ENCODE measurements at places on chromosomes 1 and 21.
A peak's percentile ranks its signal among the peaks of the same experiment; 100 is the strongest.

DNA sequence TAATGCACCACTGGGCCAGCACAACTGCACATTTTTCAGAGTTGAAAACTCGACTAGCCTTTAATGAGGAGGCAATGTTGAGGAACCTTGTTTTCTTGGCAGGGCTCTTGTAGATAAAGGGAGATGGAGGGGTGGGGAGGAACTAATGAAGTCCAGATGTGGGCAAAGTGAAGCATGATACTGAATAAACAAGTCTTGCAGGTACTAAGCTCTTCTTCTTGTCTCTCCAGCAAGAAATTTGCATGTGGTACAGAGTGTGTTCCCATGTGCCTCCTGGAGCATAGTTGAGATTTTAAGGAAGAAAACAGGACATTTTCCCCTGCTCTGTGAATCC is 47.0 kb downstream of the PLPP3 start:
- DNase-seq = no peak

GRCh38 chr1:237590386-237590785 is 300.3 kb downstream of the ZP4 start:
- DNase-seq = no peak

DNA sequence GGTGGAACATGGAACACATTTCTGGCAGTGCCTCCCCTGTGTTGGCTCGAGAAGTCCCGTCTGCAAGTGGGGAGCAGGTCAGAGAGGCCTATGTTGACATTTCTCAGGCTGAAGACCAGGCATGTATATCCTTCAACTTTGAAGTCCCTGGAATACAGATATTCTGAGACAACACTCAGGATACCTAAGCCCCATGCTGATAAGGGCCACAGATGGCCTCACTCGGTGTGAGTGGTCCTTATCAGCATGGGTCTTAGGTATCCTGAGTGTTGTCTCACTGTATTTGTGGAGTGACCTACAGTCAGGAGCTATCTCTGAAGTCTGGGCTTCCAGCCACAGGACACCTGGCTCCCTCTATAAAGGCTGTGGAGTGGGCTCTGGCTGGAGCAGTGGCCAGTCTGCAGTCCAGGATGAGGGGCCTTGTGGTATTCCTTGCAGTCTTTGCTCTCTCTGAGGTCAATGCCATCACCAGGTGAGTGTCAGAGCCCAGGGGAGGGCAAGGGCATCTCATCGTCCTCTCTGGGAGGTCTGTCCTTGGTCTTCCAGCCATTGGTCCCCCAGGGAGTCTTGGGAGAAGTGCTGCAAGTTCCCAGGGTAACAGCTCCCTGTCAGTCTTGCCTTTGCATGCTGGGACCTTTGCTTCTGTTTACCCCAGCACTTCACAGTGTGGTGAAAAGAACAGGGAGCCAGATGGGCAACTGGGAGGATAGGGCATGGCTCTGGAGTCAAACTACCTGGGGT is 29.6 kb downstream of the PROK1 start:
- DNase-seq = no peak

GRCh38 chr1:25554886-25555752 is 11.7 kb downstream of the LDLRAP1 start:
- no peak for DNase-seq

DNA sequence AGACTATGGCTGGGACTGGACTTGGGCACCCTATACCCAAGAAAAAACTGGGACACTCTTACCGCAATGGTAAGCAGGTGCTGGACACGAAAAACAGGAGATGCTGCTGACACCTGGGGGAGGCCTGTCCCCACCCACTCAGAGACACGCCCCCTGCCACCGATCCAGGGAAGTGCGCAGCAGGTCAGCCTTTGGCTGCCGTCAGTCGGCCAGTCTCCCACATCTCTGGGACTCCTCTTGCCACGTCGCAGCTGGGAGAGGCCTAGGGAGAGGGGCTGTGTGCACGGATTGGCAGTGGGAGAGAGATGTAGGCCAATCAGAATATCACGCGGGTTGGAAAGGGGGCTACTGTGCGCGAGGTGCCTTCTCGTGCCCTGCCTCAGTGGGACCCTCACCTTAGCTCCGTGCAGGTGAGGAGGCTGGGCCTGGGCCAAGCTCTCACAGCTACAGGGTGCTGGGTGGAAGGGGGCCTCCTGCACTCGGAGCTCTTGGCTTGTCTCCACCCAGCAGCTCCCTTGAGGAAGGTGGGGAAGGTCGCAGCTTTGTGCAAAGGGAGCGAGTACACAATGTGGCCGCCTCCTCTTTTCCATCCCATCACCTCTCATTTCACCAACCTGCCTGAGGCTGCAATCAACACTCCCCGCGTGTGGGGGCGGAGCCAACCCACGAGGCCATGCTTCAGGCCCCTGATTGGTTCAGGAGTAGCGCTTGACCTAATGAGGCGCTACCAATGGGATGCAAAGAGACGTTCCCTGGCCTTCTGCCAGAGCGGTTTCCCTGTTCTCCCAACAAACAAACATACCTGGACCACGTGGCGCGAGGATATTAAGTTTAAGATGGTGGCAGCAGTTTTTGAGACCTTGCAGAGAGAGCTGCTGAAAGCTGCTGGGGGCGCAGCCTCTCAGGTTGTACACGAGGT is 25.7 kb upstream of the LDLRAP1 start:
- no peak for DNase-seq

DNA sequence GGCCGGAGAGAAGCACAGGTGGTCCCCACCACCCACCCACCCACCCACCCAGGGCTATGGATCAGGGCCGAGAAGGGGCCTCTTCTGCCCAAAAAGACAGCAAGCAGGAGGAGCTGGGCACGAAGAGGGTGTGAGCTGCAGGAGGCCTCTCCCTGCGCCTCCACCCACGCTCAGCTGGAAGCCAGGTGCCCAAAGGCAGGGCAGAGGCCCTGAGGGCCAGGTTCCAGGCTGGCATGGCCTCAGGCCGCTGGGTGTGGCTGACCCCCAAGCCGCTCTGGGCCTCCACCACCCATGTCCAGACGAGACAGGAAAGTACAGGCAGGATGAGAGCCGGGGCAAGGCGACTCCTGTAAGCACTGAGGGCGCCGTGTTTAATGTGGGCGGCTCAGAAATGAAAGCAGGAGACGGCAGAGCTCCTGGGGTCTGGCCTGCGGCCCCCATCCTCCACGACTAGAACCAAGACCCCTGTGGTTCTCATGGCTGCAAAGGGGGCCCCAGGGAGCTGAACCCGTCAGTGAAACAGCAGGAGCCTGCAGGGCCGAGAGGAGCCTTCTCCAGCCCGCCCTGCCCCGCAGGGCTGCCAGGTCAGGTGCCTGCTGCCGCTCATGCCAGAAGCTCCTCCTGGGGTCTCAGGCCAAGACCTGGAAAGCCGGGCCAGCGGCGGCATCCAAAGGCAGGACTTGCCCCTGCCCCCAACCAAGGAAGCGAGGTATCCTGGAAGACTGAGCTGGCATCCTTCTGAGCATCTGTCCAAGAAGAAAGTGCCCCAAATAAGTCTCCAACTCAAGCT is 56.0 kb downstream of the MEGF6 start:
- DNase-seq = no peak

DNA sequence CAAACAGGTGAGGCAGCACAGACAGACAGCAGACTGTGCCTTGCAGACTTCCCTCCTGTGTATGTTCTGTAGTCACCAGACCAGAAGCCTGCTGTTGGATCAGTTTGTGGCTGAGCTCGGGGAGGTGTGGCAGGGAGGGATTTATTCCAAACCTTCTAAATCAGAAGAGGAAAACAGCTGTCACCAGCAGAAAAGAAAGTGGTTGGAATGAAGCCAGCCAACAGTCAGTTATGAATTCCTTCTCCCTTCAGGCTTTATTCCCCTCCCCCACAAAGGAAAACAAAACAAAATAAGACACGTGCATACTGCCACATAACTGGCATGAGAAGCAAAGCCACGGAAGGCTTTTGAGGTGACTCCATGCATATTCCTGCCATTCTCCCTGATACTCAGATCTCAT is 19.0 kb upstream of the PIGV start:
- DNase-seq = no peak

GRCh38 chr1:20698195-20698910 is 19.5 kb downstream of the KIF17 start:
- no peak for DNase-seq

DNA sequence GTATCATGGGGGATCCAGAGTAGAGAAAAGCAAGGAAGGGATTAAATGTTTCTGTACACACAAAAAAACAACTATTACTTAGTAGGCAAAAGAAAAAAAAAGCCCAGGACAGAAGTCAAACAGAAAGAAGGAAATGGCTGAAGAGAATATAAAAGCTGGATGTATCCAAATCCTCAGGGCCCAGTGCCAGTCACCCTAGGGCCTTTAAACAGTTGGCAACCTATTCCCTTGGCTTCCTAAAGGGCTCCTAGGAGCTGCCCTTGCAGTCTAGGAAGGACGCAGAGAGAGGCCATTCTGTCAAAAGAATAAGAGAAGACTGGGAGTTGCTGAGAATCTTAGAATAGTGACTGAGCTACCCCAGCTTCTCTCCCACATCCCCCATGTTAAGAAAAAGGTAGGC is 5.0 kb downstream of the B4GALT3 start:
- peak; percentile 4 for DNase-seq

DNA sequence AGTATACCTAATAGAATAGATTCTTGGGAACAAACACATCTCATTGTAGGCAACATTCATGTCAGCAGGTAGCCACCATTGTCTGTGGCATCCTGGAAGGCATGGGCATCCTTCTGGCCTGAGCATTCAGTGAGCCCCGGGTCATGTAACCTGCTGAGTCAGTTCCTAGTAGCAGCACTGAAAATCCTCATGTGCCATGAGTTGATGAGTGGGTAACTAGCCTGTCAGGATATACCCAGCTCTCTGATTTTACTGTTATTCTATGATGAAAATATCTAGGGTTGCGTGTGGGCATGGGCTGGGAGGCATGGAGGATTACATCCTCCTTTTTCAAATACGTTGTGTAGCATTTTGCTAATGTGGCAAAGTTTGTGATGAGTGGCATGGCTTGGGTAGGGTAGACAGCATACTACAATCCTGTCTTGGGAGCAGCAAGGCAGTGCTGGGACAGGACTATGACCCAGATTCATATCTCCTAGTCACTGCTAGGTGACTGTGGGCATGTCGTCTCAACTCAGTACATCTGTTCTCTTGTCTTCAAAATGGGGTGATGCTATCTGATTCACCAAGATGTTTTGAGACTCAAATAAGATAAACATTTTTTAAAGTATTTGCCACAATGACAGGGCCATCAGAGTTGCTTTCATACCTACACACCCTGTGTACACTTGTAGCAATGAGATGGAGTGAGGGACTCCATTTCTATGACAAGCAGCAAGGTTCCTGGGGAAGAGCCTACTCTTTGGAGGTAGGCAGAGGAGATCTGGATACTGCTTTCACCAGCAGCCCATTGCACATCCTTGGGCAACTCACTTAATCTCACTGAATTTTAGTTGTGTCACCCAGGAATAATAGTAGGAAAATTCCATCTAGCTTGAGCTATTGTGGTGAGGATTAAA is 62.5 kb downstream of the CD58 start:
- DNase-seq = no peak

DNA sequence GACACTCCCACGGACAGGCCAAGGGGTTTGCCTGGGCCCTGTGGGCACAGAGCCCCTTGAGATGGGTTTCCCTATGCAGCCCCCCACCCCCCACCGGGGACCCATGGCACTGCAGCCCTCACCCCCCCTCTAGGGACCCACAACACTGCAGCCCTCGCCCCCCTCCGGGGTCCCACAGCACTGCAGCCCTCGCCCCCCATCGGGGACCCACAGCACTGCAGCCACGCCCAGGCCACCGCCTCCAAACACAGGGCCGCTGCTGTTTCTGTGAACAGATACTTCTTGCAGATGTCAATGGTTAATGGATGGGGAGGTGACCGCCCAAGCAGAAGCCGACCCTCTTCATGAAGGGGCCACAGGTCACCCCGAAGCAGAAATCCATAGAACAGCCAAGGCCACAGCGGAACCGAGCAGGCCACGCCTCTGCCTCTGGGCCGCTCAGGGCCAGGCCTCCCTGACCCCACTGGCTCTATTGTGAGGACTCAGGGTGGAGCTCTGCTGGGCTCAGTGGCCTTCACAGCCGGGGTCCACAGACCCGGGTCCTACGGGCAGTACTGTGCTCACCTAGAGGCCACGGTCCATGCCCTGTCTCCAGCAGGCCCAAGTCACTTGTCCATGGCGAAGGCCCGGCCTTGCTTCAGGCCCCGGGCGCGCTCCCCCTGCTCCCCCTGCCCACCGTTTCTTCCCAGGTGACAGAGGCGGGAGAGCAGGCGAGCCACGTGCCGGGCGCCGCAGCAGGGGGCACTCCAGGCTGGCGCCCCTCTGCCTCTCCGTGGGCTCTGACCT is 4.1 kb upstream of the POFUT2 start:
- no peak for DNase-seq

DNA sequence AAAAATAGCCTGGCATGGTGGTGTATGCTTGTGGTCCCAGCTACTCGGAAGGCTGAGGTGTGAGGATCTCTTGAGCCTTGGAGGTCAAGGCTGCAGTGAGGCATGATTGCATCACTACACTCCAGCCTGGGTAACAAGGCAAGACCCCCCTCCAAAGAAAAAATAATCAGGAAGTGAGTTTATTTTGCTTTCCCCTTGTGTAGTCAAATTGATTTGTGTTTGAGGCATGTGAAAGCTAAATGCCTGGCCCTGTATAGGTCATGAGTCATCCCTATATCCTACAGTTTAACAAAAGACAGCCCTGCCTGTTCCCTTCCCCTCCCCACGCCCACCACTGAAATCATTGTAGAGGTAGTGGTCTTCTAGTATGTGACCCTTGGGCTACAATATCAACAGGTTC is 241.4 kb upstream of the JUN start:
- no peak for DNase-seq

DNA sequence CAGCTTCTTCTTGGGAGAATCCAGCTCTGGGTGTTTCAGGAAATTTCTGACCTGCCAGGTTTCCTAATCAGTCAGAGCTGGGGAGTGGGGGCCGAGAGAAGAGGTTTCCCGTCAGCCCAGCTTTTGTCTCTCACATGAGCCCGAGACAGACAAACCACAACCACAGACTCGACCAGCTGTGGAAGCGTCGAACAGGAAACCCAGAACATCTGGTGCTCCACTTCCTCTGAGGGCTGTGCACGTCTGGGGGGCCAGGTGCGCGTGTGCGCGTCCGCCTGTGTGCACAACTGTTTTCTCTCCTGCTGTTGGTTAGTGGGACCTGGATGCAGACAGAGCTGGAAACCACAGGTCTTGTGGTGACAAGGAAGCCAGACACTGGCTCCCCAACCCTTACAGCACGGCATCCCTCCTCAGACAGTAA is 113.0 kb upstream of the SLC25A33 start:
- no peak for DNase-seq

DNA sequence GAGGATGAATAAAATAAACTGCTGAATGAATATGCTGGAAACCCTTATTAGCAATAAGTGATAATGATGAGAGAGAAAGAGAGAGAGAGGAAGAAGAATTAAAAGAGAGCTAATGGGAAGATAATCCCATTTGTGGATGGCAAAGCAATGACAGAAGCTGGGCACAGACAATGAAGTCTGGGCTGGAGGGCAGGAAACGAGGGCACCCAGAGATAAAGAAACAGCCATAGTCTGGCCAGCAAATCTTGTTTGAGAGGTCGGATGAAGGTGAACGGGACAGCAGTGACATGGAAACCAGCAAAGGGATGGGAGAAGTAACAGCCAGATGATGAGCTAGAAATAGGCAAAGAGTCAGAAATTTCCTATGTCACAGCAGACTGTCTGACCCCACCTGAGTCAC is 155.9 kb downstream of the ASTN1 start:
- DNase-seq = no peak
